GM23248 (cell line): ENCODE measurements at places on chromosomes 11 and 22. TPM values are rescaled to one million over a fixed set of nuclear protein-coding genes. Genes with fewer than 3 reads are reported as not detected.

DNA sequence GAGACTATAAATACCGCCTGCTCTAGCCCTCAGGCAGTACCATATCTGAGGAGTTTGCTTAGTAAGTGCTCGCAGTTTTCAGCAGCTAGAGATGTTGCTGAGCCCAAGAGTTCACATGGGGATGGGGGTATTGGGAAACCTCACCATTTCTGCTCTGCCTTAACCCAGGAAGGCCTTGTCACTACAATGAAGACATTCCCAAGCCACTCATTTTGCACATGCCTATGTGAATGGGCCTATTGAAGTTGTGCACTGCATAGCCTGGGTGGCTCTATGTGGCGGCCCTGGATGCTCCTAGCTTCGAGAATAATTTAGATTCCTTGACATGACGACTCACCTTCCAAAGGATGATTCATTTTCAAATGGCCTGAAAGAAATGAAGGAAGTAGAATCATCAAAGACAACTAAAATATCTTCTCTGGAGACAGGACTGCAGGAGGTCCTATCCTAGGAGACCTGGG lies 163.4 kb downstream of the ADAMTS15 start:
- H3K36me3 ChIP-seq, result no peaks in the 10 kb centered on the region
- peak overlapping the region; percentile 92 for H3K27ac ChIP-seq
- H3K4me3 ChIP-seq, result 0 out of 2 replicates have a peak overlapping the region, but pooled peaks have one; percentile 2
- DNase-seq, result peak; percentile 93

DNA sequence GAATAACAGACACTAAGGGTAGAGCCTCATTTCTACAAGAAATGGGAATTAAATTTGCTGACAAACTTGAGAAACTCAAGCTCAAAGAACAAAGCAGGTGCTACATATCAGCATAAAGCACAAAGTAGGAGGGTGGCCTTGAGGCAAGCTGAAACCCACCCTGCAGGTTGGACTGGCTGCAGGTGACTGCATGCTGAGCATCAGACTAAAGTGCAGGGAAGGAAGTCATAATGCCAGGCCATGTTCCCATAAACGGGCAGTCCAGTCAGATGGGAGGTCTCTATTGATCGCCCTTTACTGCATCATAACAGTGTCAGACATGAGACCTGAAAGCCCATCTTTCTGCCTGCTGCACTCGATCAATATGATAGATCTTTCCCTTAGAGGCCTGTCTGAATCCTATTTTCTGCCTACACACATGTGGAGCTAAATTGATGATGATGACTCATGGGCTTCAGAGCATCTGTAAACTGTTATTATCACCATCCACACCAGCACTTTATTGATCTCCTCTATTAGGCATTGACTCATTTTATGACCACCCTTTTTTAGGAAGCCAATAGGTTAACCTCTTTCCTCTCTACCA lies 224.5 kb upstream of the DDI1 start:
- DNase-seq, result no peak
- H3K27me3 ChIP-seq, result no peaks in the 10 kb centered on the region
- no peaks in the 10 kb centered on the region for H3K36me3 ChIP-seq

- H3K27ac ChIP-seq, result no peak overlapping the region
- H3K27me3 ChIP-seq, result no peaks in the 10 kb centered on the region
- no peak overlapping the region for H3K4me3 ChIP-seq
These were observed 72.5 kb downstream of the GLYATL1 start for GRCh38 chr11:59011655-59012397.

GRCh38 chr11:79375818-79376550 lies 64.8 kb downstream of the TENM4 start:
- H3K27ac ChIP-seq, result no peak overlapping the region
- H3K36me3 ChIP-seq, result no peaks in the 10 kb centered on the region
- no peak for DNase-seq
- H3K27me3 ChIP-seq, result 0 out of 2 replicates have a peak, but pooled peaks cover 10% of the 10 kb centered on the region

DNA sequence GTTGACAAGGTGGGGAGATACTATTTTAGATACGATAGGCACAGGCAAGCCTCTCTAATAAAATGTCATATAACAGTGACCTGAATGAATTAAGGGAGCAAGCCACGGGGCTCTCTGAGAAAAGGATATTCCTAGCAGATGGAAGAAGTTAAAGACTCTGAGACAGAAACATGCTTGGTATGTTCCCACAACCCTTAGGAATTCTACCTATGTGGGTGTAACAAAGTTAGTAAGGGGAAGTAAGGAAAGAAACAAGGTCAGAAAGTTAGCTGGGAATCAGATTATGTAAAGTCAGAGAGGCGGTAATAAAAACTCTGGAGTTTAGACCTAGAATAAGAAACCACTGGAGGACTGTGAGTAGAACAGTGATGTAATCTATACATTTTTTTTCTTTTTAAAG lies 59.7 kb upstream of the GDPD4 start:
- no peaks in the 10 kb centered on the region for H3K27me3 ChIP-seq
- H3K4me1 ChIP-seq, result peaks cover 6% of the 10 kb centered on the region
- DNase-seq, result peak; percentile 43
- peaks cover 7% of the 10 kb centered on the region; the same call in 1 of the 2 replicates for H3K36me3 ChIP-seq

DNA sequence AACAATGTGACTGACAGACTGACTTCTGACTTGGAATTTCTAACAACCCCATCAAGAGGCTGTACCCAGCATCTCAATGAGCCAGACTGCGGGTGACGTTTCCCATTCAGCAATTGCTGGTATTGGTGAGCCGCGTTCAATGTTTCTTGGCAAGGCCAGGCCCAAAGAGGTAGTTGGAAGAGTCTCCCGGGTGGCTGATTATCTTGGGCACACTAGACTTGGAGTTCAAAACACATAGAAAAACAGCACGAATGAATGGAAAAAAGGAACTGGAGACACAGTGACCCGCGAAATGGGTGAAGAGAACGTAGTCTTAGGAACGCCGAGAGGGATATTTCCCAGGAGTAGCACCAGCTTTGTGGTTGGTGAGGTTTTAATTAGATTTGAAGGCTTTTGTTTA lies 115.7 kb downstream of the RPS6KA4 start:
- H3K27ac ChIP-seq, result no peak overlapping the region
- no peaks in the 10 kb centered on the region for H3K36me3 ChIP-seq
- peaks cover 72% of the 10 kb centered on the region for H3K27me3 ChIP-seq
- H3K4me3 ChIP-seq, result no peak overlapping the region
- no peak for DNase-seq
- no peaks in the 10 kb centered on the region for H3K4me1 ChIP-seq

- H3K27ac ChIP-seq, result no peak overlapping the region
- H3K36me3 ChIP-seq, result no peaks in the 10 kb centered on the region
- H3K4me1 ChIP-seq, result no peaks in the 10 kb centered on the region
These were observed 9.2 kb upstream of the GAB2 start for GRCh38 chr11:78426845-78427244.

- H3K27ac ChIP-seq, result no peak within 1 kb of the TSS
- no peaks in the 10 kb centered on the region for H3K36me3 ChIP-seq
- no peak for DNase-seq
- 0 out of 2 replicates have a peak, but pooled peaks cover 7% of the 10 kb centered on the region for H3K27me3 ChIP-seq
- no peak within 1 kb of the TSS for H3K4me3 ChIP-seq
- no peaks in the 10 kb centered on the region for H3K4me1 ChIP-seq
These were observed at the start of gene PTH for GRCh38 chr11:13495929-13496328. TSS of gene PTH (minus strand) at chr11:13495997. CDS start at chr11:13492855, 3,142 bp downstream.

GRCh38 chr11:128497061-128497775 lies 90.1 kb downstream of the ETS1 start:
- H3K27me3 ChIP-seq, result no peaks in the 10 kb centered on the region
- DNase-seq, result peak; percentile 97
- H3K4me3 ChIP-seq, result peak overlapping the region; percentile 58

DNA sequence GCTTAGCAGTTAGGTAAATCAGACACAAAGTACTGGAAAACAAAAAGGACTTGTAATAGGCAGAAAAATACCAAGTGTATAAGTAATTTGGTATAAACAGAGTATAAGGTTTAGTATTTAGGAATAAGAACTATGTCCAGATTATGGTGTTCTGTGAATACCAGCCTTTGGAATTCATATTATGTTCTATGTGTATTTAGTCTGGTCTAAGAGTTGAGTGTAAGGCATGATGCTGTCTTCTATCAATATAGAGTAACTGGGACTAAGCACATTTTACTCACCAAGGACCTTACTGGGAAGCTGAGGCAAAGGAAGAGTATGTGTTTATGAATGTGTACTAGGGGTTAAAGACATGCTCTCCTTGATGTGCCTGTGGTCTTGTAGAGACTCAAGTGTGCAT lies 9.5 kb downstream of the SDHD start:
- no peaks in the 10 kb centered on the region for H3K27me3 ChIP-seq
- no peaks in the 10 kb centered on the region for H3K4me1 ChIP-seq
- H3K36me3 ChIP-seq, result peaks cover 28% of the 10 kb centered on the region; the same call in 1 of the 2 replicates
- DNase-seq, result no peak
- H3K27ac ChIP-seq, result no peak overlapping the region

DNA sequence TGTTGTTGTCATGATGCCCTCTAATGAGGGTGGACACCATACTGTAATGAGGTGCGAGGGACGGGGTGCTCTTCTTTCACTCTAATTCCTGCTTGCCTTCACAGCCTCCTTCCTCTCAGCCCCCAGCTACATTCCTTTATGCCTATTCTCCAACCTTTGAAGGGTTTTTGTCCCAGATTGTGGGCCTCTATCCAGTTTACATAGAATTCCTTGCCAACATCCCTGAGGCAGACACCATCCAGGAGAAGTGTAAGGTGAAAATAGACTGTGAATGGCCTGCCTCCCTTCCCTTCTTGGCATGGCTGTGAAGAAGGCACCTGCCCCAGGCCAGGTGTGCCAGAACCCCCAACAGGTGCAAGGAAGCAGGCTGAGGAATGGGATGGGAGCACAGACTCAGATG lies 122.3 kb downstream of the CHST1 start:
- DNase-seq, result no peak
- H3K4me1 ChIP-seq, result no peaks in the 10 kb centered on the region
- no peak overlapping the region for H3K4me3 ChIP-seq

GRCh38 chr11:1389103-1389931 lies 417 bp upstream of the BRSK2 start:
- DNase-seq, result peak; percentile 99
- H3K27ac ChIP-seq, result no peak overlapping the region
- H3K27me3 ChIP-seq, result peaks cover 14% of the 10 kb centered on the region
- no peaks in the 10 kb centered on the region for H3K4me1 ChIP-seq
- H3K4me3 ChIP-seq, result peak overlapping the region; percentile 68

- H3K36me3 ChIP-seq, result no peaks in the 10 kb centered on the region
- DNase-seq, result no peak
- H3K27me3 ChIP-seq, result no peaks in the 10 kb centered on the region
- no peak overlapping the region for H3K4me3 ChIP-seq
- 0 out of 2 replicates have a peak, but pooled peaks cover 3% of the 10 kb centered on the region for H3K4me1 ChIP-seq
These were observed 1.2 kb downstream of the MYRF start for GRCh38 chr11:61753672-61754071.

- no peak for DNase-seq
- H3K27me3 ChIP-seq, result no peaks in the 10 kb centered on the region
- peaks cover 9% of the 10 kb centered on the region; the same call in 1 of the 2 replicates for H3K4me1 ChIP-seq
- no peak overlapping the region for H3K27ac ChIP-seq
- H3K36me3 ChIP-seq, result peaks cover 8% of the 10 kb centered on the region
These were observed 6.3 kb downstream of the RASSF7 start for GRCh38 chr11:567011-567628.

The TRIM51G gene
- total RNA-seq, result not detected in 2 replicates

The SLC25A18 gene
- total RNA-seq, result not detected in 2 replicates

The TRIM6 gene
- 2.3 and 3.6 TPM in 2 replicates for total RNA-seq

The ACR gene
- not detected in 2 replicates for total RNA-seq

The APOL2 gene
- total RNA-seq, result 37.7 and 43.8 TPM in 2 replicates
